Left hindlimb (tissue), 1 donor: ENCODE measurements at places on chromosomes 2 and 18.

DNA sequence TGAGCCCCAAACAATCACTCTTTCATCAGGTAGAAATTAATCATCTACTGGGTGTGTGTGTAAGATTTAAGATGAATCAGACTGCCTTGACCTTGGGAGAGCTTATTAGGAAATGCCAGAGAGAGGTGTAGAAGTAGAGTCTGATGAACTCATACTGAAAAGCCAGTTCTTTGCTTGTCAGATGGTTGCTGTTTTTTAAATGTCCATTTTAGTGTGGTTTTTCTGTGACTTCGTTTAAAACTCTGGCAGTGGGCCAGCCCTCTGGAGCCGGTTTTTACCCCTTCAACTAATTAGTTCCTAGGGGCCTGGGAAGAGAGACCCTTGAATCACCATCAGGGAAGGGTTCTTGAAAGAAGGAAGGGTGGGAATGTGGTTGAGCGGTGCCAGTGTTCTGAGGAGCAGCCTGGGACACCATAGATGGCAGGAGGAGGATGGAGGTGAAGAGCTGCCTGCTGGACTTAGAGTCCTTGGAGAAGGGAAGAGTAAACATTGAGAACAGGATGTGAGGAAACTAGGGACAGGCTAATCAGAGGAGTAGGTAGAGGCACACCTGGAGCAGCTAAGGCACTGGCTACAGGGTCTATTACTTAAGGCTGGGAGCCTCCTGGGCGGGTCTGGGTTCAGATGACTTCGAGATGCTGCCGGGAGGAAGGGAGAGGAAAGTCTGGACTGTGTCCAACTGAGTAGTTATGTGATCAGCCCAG lies 66.1 kb downstream of the LRRFIP1 start:
- DNase-seq, result no peak

GRCh38 chr2:218145124-218145523 lies 19.3 kb downstream of the CXCR2 start:
- no peak for DNase-seq

DNA sequence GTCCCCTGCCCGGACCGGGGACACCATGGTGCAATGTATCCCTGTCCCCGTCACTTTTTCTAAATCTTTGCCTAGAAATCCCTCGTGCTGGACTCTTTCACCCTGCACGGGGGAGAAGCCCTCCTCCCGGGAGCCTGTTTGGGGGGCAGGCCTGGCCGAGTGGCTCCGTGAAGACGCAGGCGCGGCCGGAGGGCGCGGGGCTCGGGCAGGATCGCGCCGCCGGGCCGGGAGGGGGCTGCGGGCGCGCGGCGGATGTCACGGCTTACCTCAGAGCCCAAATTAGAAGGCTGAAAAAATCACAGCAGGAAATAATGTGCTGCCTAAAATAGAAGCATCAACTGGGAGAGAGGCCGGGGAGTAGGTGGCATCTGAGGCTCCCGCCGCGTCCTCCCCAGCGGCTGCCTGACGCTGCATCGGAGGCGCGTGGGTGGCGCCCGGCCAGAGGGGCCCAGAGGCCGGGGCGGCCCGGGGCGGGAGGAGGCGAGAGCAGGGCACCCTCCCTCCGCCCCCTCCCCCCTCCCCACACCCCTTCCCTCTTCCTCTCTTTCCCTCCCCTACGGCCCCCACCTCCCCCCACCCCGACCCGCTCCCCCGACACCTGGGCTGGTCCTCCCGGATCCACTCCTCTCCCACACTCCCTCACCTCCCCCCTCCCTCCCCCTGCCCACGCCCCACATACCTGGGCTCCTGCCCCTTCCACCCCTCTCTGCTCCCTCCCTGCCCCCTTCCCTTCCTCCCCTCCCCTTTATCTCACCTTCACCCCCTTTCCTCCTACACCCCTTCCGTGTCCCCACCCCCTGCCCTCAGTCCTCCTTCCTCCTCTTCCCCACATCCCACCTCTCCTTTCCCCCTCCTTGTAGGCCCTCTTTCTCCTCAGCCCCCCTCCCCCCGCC lies 51.9 kb downstream of the SLC4A1AP start:
- DNase-seq, result peak; percentile 80

GRCh38 chr2:68287580-68288441 lies 31.9 kb downstream of the CNRIP1 start:
- no peak for DNase-seq

GRCh38 chr2:105972927-105973326 lies 221.2 kb downstream of the UXS1 start:
- DNase-seq, result no peak

DNA sequence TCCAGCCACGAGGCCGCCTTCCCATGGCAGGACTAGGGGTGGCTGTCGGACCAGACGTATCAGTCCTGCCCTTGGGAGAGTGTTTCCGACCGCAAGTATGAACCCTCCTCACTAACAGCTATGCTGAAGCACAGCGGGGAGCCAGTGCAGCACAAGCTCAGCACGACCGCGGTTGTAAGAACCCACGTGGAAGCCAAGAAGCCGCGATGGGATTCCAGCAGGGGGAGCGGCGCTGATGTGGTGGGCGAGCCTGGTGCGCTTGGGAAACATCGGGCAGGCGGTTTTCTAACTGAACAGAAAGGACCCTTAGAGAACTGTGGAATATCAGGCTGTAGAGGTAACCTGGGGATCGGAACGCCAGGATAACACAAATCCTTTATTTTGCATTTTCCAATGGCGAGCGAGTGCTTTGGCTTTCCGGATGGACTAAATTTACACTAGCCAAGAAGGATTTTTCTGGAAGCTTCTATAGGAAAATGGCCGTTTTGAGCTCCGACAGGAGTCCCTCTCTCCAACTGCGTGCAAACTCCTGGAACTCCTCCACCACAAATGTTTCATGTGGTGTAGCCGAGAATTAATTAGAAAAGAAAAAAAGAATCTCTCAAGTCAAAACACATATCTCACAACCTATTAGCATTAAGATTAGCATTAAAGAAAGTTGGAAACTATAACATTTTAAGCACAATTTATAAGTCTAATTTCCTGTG lies 132.0 kb upstream of the MYCN start:
- DNase-seq, result peak; percentile 76

DNA sequence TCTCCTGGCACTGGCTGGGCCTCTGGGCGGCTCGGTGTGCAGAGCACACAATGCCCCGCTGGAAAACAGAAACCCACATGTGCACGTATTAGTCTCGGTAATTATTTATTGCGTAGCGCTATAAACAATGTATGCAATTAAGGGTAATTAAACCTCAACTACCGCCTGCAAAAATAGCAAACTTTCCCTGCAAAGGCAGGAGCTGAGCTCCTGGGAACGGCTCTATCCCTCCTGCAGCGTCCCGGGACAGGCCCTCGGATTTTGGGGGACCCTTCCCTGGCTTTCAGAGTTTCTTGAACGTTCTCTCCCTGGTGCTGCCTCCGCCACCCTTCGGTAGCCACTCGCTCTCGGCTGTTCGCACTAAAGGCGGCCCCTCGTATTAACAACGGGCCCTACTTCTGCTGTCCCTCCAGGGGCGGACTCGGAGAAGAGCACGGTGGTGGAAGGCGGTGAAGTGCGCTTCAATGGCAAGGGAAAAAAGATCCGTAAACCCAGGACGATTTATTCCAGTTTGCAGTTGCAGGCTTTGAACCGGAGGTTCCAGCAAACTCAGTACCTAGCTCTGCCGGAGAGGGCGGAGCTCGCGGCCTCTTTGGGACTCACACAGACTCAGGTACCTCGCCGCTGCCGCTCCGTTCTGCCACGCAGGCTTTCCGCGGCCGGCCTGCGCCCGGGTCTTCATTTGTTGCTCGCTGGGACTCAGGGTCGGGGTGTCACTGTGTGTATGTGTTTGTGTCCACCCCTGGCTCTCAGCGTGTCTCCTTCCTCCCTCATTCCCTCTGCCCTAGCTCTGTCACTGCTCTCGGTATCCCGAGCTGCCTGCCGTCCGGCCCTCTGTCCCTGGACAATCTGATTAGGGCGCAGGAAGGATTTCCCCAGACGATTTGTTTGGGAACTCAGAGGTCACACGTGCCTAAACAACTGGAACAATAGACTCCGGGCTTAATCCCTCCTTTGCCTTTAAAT lies 1.2 kb downstream of the DLX1 start:
- peak; percentile 33 for DNase-seq

DNA sequence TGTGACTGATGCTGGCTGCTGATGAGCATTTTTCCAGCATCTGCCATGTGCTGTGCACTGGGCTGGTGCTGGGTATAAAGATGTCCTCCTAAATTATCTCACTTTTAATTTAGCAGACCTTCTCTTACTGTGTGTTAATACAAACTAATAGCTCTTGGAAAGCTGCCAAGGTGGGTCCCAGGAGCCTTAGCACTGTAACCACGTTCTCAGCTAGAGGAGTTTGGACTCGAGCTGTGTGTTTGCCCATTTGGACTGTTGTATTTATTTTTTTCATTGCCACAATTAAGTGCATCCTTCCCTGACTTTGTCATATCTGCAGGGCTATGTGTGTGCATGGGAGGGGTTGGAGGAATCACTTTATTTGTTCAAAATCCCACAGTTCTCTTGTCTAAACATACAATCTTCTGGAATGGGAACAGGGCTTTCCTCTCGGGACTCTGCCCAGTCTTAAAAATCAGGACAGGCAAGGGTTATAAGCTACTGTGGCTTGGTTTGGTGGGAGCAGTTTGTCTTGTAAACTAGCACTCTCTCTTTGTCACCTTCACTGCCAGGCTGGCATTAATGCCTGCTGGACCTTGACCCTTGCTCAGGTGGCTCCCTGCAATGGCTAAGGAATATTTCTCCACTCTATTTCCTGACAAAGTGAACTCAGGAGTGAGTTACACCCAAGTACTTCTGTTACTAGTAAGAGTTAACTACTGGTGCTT lies 129.7 kb upstream of the MGAT5 start:
- DNase-seq, result no peak

- no peak for DNase-seq
Observed at GRCh38 chr18:62347089-62347506, 22.0 kb downstream of the TNFRSF11A start.

GRCh38 chr18:31831903-31832302 lies 71.2 kb upstream of the SLC25A52 start:
- no peak for DNase-seq

DNA sequence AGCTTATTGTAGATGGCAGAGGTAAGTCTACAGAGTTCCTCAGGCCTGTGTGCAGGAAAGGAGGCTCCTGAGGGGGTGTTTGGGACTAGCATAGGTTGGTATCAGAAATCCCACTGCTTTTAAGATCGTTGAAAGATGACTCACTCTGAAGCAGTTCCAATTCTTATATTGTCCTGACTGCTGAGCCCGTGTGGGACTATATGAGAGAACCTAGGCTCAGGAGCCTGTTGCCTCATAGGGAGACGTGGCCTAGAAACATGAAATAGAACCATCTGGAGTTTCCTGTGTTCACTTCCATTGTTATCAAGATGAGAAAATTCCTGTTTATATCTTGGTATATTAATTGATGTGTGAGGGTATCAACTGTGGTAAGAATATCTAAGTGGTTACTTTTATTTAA lies 5.7 kb downstream of the CCT7 start:
- no peak for DNase-seq

- peak; percentile 78 for DNase-seq
Observed at GRCh38 chr2:203808046-203808750, 59.4 kb upstream of the CTLA4 start.

GRCh38 chr2:232659359-232659758 lies 26.0 kb downstream of the EFHD1 start:
- no peak for DNase-seq

- DNase-seq, result no peak
Observed at GRCh38 chr2:115572746-115573145, 1130.3 kb downstream of the DPP10 start.

DNA sequence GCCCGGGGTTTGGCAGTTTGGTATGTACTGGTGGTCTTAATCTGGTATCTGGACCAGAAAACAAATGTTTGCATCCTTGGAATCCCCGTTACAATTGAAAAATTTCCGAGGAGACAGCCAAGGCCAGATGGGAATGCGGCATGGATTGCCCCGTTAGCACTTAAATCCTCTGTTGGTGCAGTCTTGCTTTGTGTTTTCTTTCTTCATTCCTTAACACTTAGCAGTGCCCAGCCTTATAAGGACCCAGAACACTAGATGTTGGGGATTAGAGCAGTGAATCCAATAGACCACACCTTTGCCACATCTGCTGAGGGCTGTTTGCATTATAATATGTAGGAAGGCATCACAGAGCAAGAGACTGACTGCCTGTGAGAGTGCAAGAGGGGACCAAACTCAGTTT lies 12.8 kb upstream of the ZNF532 start:
- no peak for DNase-seq

DNA sequence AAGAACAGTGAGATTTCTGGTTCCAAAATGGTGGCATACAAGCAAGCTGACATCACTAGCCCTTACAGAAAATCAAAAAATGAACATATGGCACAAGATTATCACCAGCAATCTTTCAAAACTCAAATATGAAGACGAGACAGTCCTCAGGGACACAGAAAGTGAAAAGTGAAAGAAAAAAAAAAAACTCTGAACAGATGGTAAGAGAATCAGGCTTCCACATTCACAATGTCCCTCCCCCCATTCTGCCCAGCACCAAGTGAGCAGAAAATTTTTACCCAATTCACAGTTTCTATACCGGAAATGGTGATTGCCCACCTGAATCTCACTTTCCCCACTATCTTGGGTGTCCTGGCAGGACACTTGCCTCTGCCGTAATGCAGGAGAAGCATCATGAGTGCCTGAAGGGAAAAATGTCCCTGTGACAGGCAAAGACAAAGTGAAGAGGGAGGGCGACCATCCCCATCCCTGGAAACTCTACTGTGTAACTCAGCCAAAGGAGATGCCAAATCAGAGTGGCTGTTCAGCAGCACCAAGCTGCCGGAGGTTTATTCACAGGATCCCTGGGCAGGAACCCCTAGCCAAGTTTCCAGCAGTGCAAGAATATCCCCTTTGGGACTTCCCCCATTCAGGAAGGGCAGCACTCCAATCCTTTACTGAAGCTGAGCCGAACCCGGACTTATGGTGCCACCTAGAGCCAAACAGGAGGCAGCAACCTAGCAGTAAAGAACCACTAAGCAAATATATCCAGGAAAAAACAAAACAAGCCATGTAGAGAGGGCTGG lies 312.2 kb downstream of the LRATD1 start:
- no peak for DNase-seq

DNA sequence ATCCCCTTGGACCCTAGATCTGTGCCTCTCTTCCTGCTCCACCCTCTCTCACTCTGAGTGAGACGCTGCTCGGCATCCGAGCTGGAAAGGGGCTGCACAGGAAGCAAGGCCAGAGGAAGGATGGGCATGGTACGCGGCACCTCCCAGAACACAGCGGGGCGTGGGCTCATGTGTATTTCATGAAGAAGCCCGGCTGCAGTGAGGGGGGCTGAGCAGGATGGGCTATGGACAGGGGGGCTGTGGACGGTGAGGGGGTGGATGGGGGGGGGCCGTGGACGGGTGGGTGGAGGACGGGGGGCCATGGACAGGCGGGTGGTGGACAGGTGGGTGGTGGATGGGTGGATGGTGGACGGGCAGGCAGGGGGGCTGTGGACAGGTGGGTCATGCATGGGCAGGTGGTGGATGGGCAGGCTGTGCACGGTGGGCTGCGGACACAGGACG lies 28.5 kb downstream of the SLC66A2 start:
- DNase-seq, result no peak
